Naive thymus-derived CD8-positive, alpha-beta T cell (primary cell): ENCODE measurements at places on chromosomes 2 and 18. TPM values are rescaled to one million over a fixed set of nuclear protein-coding genes. Genes with fewer than 3 reads are reported as not detected.

PROKR1 gene
- not detected for total RNA-seq

GRCh38 chr2:234947556-234947955, 4.3 kb upstream of the SH3BP4 start:
- DNase-seq: no peak

SERPINB3 gene
- total RNA-seq: not detected

DNA sequence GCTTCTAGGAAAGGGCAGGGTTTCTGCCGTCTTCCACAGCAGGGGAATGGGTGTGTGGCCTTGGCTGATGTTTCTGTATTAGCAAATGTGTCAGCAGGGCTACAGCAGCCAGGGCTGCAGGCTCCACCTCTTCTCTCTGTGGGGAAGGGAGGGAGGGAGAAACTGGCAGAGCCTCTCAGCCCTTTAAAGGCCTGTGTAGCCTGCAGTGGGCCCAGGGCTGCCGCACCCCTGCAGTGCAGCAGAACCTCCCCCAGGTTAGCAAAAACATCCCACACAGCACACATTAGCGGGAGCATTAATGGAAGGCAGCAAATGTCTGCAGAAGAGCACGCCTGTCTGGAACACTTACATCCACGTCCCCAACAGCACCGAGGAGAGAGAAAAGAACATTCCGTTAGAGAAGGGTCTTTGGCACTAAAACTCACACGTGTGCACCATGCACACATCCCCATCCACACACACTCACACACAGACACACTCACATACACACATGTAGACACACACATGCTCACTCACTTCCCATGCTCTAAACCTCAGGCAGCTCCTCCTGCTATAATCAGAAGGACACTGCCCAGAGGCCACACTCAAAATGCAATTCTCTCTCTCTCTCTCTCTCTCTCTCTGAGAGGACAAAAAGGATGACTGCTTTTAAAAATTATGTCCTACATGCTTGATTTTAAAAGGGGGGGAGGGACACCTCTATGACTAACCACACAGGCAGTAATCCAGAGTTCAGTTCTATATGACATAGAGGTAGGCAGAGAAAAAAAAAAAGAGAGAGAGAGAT, 24.1 kb downstream of the MRPL35 start:
- no peak for DNase-seq

DNA sequence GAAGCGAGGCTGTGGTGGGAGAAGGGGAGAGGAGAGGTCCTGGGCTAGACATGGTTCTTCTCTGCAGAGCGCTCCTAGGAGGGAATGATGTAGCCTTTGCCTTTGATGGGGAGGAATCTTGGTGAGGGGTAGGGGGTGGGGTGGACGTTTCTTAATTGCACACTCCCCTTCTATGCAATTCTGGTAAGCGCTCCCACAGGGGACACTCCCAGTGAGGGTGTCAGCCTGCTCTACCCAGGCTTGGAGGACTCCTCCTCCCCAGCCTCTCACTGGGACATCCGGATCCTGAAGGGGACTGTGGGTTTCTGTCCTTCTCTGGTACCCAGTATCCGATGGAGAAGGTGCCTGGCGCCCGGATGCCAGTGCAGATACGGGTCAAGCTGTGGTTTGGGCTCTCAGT, 114.3 kb downstream of the DYSF start:
- DNase-seq: no peak

DNA sequence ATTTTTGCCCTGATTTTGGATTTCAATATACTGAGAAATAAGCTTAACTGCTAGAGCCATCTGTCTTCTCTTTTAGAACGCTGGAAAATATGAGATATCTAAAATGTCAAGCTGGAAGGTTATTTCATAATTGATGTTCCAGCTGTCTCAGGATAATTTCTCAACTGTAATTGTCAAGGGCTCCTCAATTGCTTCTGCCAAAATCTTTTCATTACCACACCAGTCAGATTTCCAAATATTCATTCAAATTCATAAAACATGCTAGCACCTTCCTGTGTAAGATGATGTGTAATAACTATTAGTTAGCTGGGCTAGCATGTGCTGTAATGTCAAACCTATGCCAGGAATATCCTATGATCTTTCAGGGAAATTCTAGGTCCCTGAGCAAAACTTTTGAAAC, 88.1 kb downstream of the TNFRSF11A start:
- no peak for DNase-seq

DSG4 gene
- total RNA-seq: not detected

BCL2 gene
- total RNA-seq: 32.9 TPM

DNA sequence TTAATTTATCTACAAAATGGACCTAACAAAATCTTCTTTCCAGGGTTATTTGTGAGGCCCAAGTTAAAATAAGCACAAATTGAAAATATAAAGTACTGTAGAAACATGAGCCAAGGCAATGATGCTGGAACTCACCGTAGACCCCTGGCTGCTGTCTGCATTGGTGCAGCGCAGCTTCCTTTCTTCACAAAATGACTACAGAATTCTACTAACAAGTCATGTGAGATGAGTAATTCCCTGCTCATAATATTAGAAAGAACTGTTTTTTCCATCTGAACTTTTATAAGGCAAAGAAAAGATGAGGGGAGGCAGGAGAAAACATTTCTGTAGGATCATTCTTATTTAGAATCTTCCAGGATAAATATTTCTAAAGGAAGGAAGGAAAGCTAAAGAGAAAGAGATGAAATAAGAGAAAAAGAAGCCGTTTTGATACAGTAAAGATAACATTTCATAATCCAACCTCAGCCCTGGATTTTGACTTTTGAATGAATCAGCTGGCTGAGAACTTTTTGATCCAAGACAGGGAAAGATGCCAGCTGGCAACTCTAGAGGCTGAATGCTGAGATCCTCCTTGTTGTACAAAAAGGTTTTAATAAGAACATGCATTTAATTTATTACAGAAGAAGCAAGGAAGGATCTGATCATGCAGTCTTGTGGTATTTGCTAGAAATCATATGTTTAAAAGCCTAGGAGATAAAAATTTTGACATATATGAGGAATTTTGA, 183.9 kb upstream of the KLHL14 start:
- no peak for DNase-seq

ANKRD23 gene
- 16.2 TPM for total RNA-seq

DNA sequence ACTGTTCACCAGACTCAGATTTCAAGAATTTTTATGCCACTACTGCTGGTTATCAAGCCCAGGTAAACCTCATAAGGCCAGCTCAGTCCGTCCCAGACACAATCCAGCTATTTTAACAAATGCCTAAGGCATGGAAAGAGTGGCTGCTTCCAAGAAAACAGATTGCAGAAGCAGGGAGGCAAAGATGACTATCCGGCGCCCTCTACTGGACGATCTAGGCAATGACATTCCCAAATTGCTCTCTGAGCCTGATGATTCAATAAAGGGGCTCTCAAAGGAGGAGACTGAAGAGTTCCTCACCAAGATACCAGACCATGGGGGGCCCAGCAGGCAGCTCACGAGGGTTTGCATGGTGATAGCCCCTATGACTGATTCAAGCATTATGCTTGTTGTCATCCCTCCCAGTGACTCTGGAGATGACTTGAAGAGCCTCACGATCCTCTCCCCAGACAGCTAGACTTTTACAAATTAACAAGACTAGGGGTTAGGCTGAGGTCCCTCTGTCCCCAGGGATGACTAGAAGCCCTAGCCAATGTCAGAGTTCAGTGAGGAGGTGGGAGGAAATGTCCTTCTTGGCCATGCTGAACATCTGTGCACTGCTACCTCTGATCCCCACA, 25.0 kb downstream of the SERPINB8 start:
- DNase-seq: no peak

- peak; percentile 63 for DNase-seq
These were observed 22.8 kb downstream of the ZSCAN30 start for GRCh38 chr18:35267161-35267651.

DNA sequence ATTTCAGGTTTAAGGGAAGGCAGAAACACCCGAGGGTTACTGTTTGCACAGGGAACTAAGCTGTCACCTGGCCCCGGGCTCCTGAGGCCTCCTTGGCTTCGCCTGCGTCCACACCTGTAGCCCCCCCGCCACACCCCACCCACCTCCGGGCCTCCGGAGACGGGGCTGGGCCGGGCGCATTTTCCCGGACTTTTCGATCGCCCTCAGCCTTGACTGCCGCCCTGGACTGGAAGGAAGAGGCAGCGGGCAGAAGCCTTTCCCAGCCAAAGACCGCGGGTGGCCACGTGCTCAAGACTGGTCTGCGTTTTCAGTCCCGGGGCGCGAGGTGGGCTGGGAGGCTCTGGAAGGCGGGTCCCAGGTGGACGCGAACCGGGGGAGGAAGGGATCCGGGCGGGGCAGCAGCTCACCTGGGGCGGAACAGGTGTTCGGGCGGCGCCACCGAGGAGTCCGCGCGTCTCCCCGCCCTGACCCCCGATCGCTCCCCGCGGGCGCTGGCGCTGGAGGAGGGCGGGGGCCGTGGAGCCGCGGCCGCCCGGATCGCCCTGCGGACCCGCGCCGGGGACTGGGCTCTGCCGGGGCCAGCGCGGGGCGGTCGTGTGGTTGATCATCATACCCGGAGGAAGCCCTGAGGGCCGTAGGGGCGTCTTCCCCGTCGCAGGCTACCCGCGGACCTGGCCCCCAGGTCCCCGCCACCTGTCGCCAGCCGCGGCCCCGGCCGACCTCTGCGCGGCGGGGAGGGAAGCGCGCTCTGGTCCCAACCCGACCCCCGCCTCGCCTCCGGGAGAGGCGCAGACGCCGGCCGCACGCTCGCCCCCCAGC, 3.2 kb downstream of the ID2 start:
- peak; percentile 24 for DNase-seq

DNA sequence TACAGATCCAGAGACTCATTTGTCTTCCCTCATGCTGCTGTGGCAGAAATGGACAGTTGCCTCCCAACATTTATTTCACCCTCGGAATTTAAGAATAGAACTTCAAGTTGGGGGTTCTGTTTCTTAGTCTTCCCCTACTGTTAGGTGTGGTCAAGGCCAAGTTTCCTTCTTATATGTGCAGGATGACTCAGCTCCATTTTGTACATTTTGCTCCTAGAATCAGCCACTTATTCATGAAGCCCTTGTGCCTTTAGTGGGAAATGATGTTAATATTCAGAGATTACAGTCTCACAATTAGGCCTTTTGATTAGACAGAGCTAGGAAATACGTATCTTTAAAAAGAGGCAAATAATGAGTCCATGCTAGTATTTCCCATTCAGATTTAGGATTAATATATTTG, 46.2 kb upstream of the ELOA2 start:
- DNase-seq: no peak

DNA sequence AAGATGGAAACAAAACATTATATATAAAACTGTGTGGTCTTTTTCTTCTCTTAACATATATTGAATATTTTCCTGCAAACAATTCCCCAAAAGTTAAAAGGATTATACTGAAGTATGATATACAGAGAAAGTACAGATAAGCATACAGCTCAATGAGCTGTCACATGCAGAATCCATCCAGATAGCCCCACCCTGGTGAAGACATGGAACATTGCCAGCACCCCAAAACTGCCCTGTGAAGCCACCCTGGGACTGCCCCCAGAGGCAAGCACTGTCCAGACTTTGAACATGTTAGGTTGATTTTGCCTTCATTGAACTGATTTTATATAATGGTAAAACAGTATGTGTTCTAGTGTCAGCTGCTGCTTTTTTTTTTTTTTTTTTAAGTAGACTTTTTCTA, 112.3 kb upstream of the IL1R2 start:
- no peak for DNase-seq

ABCB11 gene
- total RNA-seq: not detected

GRCh38 chr18:13368080-13368813, 149.7 kb downstream of the LDLRAD4 start:
- DNase-seq: no peak

- no peak for DNase-seq
These were observed 10.1 kb downstream of the TWIST2 start for GRCh38 chr2:238857959-238858358.

- DNase-seq: no peak
These were observed 246.4 kb downstream of the VAPA start for GRCh38 chr18:10160251-10160650.

DNA sequence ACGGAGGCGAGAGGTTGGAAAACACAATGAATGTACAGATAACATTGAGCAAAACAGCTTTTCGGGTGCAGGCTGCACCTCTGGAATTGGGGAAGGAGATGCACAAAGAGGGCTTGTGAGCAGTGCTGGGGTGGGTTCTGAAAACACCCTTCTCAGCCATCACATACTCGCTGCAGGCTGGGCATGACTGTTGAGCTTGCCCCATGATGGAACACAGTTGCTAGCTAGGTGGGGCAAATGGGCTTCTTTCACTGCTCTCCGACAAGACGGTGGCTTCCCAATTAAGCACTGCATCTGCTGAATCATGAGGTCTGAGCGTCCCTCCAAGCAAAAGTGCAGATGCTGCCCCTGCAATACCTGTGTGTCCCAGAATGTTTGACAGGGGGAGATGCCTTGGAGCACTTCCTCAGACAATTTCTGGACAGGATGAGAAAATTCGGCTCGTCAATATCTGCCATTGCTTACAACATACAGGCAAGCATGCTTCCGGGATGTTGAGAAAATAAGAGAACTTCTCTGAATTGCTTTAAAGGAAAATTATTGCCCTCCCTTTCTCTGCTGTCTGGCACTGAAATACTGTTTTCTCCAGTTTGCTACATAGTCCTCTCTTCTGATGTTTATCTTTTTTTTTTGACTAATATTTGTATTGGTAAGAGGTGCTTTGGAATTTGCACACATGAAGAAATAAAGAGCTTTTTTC, 77.3 kb upstream of the SH3BP4 start:
- no peak for DNase-seq

GRCh38 chr2:189658306-189659212, 2.7 kb upstream of the ASNSD1 start:
- peak; percentile 6 for DNase-seq

VPS54 gene
- 12.7 TPM for total RNA-seq

TIA1 gene
- 202 TPM for total RNA-seq

GRCh38 chr18:36594621-36595020, 234.2 kb downstream of the TPGS2 start:
- DNase-seq: no peak

LHCGR gene
- total RNA-seq: not detected

TUBA3E gene
- not detected for total RNA-seq

- DNase-seq: peak; percentile 90
These were observed 22.8 kb upstream of the DGKD start for GRCh38 chr2:233331536-233331935.

DNA sequence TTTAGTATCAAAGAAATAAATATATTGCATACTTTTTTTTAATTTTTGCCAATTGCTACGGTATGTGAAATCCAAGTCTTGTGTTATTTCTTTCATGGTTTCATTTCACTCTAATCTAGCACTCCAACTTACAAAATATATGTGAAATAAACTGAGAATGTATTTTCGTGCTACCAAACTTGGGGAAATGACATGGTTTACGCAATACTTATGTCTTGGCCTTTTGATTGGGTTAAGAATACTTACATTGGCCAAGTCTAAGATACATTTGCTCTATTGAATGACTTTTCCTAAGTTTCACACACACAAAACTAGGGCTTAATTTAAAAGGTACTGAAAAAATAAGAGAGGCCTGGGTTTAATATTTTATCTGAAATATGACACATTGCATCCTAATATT, 80.5 kb downstream of the VRK2 start:
- DNase-seq: no peak

RGPD4 gene
- total RNA-seq: 0.83 TPM

DNA sequence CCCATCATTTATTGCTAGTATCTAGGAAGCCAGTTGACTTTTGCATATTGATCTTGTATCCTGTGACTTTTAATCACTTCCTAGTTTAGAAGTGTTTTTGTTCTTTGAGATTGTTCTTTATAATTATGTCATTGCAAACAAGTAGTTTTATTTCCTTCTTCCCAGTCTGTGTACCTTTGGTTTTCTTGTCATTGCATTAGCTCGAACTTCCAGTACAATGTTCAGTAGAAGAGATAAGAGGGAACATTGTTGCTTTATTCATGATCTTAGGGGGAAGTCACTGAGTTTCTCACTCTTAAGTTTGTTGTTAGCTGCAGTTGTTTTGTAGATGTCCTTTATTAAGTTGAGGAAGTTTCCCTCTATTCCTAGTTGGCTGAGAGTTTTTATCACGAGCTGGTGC, 61.0 kb downstream of the TRAPPC12 start:
- no peak for DNase-seq
